ENCODE measurements at places on chromosomes 12 and 14.

DNA sequence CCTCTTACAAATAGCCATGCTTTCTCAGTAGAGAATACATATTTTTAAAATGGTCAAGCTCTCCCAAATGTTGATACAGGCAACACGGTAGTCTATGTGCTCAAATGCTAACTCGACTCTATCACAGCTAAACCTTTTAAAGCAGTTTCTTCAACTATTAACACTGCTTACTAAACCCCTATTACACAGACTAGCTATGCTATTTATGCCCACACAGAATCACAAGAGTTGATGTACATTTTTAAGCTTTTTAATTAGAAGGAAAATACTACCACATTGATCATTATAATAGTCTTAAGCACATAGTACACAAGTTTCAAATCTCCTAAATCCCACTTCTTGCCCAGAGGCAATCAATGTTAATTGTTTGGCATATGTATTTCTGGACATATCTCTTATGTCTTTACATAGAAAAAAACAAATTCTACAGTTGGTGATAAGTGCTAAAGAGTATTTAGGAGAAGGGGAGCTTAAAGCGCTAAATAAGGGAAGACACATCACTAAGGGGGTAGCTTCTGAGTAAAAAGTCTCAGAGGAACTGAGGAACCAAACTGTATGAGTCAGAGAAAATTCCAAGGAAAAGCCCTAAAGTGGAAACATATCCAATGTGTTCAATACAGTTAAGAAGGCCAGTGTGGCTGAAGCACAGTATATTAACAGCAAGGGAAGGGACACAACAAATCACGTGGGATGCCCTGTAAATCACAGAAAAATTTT is 13.7 kb downstream of the HNRNPC start:
- no peak for DNase-seq

- DNase-seq = no peak
Measured at GRCh38 chr12:15522574-15523187, 200.4 kb downstream of the PTPRO start.

- DNase-seq = no peak
Measured at GRCh38 chr12:10829994-10830393, 3.8 kb upstream of the TAS2R10 start.

DNA sequence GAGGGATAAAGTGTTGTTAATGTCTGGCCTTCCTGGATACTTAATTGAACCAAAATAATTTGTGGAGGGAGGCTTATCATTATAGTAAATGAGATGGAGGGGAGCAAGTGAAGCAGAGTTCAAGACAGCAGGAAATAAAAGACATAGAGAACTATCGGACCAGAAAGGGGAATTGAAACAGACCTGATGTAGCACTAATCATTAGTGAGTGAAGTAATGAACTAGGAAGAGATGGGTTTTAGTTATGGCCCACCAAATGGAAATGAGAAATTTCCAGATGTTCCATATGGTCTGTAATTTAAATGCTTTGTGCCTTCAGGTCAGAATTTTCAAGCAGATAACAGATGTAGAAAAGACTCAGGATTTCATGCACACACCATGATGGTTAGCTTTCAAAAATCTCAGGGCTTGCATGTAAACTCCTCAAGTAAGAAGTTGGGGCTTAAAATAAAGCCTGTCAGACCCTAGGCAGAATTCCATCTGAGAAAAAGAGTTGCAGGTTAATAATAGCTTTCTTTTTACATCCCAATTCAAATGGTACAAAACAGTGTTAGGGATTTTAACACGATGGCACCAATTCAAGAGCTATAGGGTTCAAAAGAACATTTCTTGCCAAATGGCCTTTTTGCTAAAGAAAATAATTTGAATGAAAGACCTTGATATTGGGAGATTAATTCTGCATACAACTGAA is 355.8 kb downstream of the FSCB start:
- DNase-seq = no peak

- DNase-seq = no peak
Measured at GRCh38 chr14:29805415-29806123, 122.1 kb downstream of the PRKD1 start.

DNA sequence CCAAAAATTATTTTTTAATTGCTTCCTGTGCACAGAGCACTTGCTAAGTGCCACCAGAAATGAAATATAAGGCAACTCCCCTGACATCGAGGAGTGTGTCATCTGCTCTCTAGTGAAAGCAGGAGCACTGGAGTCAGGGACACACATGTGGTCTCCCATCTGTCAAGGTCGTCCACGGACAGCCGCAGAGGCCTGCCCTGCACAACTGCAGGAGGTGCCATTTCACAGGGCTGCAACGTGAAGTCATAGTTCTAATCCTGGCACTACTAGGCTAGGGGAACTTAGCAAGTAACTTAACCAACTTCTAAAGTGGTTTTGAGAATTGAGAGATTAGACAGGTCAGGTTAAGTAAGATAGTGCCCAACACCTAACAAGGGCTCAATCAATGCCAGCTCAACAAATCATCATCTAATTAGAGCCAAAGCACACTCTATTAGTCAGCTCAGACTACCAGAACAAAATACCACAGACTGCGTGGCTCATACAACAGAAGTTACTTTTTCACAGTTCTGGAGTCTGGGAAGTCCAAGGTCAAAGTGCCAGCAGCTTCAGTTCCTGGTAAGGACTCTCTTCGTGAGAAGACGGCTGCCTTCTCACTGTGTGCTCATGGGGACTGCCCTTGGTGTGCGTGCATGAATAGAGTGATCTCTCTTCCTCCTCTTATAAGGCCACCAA is 30.7 kb downstream of the FOXN3 start:
- peak; percentile 2 for DNase-seq

GRCh38 chr14:90616313-90616712 is 199.9 kb downstream of the TTC7B start:
- DNase-seq = no peak

DNA sequence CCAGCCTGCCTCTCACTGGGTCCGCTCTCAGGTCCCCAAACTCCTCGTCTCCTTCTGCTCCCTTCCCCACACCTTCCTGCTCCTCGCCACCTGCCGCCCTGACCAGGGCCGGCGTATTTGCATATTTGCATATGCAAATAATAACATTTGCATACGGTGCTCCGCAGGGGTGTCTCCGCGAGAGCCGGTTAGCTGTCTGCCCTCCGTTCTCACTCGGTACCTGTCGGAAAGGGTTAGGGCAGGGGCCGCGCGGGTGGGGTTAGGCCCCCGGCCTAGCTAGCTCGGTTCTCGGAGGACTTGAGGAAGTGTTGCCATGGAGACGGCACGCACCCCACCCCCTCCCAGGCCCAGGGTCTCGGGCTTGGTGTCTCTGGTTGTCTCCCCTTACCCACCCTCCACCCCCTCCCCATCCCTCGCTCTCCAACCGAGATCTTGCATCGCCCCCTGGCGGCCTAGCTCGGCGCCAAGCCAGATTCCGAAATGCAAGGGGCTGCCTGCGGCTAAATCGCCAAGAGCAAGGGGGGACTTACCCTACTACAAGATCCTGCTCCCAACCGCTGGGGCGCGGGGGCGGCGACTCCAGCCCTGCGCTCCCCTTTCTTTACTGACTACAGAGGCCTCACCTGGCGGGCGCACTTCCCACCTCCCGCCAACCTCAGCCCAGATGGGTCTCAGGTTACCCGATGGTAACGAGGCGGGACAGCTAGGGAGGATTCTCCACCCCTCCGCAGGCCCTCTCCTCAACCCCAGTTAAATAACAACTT is 8.1 kb downstream of the STAC3 start:
- DNase-seq = peak; percentile 96

DNA sequence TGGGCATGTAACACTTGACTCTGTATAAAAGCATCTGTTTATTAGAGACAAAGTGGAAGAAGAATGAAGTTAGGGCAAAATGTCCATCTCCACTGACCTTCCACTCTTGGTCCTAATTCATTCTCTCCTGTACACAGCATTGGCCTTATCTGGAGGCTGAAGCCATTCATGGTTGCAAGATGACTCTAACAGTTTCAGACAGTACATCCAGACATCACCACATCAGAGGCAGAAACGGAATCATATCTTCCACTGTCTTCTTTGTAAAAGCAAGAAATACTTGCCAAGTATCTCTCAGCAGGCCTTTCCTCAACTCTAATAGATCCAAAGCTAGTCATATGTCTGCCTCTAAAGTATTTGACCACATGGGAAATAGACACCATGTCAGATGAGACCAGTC is 41.1 kb downstream of the PTHLH start:
- DNase-seq = no peak

DNA sequence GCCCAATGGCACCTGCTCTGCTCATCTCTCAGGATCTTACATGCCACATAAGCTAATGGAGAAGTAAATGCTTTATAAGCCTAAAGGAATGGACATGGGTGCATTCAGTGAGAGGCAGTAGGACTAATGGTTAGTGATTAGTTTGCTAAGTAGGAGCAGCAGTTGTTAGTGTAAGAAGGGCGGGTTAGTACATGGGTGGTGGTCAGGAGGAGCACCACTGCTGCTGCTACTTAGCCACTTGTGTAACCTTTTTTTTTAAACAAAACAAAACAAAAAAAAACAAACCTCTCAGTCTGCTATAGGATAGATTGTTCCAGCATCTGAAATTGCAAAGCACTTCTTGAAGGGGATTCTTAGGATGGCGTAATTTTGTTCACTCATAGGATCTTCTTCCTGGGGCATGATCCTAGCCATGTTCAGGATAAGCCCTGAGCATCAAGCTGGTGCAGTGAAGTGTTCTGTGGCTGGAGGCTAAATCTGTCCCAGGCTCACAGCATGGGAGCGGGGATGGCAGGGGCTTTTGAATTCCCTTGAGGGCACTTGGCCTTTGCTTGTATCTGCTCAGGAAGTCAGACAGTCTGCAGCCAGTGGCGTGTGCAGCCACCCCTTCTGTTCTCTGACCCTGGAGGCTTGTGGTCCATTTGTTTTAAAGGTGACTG is 63.6 kb downstream of the CHST11 start:
- DNase-seq = no peak

DNA sequence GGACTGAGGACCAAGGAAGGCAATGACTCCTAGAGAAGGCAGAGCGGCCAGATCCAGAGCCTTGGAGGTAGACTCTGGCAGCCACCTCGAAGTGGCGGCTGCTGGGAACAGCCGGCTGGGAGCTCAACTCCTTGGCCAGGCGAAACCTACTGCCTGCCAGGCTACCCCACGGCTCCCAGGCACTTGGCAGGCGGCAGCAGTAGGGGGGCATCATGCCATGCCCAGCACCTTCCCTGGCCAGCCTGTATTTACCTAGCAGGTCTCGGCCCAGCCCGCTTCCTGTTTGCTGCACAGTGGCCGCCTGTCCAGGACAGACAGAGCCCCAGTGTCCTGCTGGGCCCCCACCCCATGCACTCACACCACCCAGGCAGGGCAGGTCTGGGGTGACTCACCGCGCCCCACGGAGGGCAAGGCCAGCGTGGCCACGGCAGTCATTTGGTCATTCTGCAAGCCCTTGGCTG is 10.2 kb downstream of the TRPV4 start:
- DNase-seq = no peak

- no peak for DNase-seq
Measured at GRCh38 chr12:24111616-24112015, 162.1 kb upstream of the SOX5 start.

DNA sequence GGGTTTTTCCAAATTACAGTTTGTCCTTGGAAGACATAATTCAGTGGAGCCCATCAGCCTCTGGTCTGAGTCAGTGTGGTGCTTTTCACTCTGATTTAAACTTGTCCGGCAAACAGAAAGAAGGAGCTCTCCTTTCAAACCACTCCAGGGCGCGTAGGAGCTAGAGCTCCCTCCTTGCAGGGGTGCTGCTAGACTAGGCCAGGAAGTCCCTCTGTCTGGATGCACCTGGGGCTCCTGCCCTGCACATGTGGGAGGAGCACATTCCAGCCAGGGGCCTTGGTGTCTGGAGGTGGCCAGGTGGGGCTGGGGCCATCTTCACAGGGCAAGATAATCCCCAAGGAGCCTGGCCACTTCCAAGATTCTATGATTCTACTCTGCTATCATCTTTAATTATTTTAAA is 3.1 kb downstream of the SERPINA3 start:
- no peak for DNase-seq

DNA sequence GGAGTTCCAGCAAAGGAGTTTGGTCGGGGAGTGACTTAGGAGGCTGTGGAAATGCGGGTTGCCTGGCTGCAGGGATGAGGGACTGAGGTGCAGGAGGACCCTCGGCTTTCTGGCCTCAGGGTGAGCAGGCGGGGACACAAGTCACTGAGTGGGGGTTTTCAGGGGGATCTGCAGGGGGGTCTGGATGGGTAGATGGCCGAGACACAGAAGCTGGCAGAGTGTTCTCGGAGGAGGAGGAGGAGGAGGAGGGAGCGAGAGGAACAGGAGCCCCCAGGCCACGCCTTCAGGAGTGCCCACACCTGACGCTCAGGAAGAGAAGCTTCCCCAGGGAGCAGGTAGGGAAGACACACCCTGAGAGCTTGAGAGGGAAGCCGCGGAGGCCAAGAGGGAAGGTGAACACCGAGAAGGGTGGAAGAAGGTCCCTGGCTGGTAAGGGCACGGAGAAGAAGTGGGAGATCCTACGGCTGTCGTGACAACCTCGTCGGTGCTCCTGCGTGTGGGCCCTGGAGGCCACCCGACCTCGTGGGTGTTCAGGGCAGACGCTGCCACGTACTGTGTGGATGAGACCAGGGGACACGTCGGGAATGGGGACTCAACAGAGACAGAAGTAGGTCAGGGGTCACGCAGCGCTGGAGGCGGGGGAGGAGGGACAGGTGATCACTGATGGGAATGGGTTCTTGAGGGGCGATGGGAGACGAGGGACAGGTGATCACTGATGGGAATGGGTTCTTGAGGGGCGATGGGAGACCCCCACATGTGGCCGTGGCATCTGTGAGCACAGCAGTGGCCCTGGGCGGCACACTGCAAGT is 109.4 kb downstream of the PIWIL1 start:
- no peak for DNase-seq

DNA sequence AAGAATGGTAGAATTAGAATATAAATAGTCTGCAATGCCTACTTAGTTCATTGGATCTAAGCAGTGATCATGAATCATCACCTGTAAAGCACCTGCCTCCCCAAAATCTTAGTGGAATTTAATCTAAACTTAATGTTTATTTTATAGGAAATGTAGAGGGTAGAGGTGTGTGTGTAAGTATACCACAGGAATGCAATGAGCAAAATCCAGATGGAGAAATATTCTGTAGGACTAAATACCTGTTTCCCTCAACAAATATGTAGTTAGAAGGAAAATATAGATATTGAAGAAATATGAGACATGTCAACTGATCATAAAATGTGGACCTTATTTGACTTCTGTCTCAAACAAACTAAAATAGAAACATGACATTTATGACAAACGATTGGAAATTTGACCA is 839.2 kb upstream of the FBXO33 start:
- DNase-seq = no peak

DNA sequence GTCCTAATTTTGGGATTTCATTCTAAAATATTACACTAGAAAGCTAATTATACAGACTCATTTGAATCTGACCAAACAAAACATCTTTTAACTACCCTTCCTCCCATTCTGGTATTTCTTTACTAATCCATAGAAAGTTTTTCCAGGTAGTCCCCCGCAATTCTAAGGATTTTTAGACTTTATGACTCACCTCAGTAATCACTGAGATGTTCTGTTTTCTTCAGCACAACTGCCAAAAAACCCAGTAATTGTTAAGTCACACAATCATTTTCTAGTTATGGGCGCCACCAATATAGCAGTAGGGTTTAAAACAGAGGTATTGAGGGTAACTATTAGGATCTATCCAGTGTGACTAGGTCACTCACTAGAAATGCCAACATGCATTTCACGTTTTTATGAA is 1.6 kb upstream of the ARID4A start:
- DNase-seq = no peak

- DNase-seq = no peak
Measured at GRCh38 chr12:104689635-104690034, 232.9 kb downstream of the CHST11 start.

GRCh38 chr14:92952481-92953298 is 29.7 kb downstream of the CHGA start:
- DNase-seq = no peak

GRCh38 chr12:91885851-91886731 is 259.6 kb downstream of the BTG1 start:
- DNase-seq = no peak
